ENCODE measurements at places on chromosomes 7 and 10.

DNA sequence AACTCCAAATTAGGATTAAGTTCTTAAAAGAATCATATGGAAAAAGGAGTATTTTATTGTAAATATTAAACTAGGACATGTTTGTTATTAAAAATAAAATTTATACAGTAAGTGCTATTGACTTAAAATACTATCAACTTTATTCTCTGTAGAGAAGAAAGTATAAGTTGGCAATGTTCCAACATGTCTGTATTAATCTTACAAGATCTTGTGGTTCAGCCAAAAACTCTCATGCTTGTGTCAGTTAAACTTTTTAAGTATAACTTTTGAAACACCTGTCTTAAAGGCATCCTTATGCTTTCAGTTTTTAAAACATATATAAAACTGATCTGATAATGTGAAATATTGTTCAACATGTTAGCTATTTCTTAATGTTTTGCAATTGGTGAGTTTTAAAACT is 160.7 kb downstream of the ZEB1 start:
- no peak for DNase-seq

DNA sequence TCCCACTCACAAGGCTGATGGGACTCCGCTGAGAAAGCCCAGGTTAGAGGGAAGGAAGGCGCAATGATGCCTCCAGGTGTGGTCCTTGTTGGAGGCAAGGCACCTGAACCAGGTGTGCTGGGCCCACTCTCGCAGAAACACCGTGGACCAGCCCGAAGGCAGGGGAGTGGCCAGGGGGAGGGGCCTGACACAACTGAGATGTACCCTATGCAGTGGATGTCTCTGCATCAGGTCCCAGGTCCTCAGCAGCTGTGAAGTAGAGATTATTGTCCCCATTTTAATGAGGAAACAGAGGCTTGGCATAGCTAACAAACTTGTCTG is 32.0 kb downstream of the GBX1 start:
- DNase-seq = no peak

GRCh38 chr7:52639981-52640380 is 395.5 kb upstream of the POM121L12 start:
- DNase-seq = no peak

DNA sequence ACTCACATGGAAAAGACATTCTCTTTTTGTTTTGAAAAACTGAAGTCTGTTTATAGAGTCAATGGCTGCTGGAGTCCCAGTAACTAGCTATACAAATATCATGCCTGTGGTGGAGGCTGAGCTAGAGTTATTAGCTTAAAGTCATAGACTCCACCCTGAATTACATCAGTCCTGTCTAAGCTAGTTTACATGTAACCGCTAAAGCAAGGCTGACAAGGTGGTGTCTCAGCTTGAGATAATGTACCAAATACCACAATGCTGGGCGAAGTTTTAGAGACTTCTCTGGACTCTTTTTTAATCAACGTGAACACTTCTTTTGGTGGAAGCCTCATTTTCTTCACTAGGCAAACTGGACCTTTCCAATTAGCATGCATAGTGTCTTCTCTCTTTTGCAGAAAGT is 219.4 kb downstream of the ANK3 start:
- DNase-seq = no peak

- DNase-seq = no peak
Measured at GRCh38 chr7:122485856-122486255, 181.3 kb upstream of the FEZF1 start.

DNA sequence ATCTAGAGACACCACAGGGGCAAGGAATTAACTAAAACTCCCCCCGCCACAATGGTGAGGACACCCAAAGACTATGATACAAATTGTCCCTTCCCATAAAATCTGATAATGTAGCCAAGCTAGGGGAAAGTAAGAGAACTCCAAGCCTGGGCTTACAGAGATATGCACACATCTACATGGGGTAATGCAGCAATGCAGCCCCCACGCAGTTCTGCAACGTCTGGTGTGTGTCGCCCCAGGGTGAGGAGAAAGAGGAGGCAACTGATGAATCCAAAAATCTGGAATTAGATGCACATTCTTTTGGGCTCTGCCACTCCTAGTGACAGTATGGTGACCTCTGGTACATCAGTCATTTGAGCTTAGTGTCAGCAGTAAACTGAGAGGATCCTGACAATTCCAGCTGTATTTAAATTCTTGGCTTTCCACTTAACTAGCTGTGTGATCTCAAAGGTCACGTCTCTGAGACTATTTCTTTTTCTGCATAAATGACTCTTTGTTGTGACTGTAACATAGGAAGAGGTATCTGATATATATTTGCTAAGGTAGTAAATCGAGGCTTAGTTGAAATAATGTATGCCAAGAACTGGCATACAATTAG is 51.5 kb downstream of the PIP4K2A start:
- DNase-seq = no peak

- DNase-seq = no peak
Measured at GRCh38 chr10:119947300-119947699, 54.8 kb downstream of the SEC23IP start.

- DNase-seq = no peak
Measured at GRCh38 chr10:14586901-14587300, 187.8 kb downstream of the FAM107B start.

GRCh38 chr7:37208528-37208927 is 240.1 kb downstream of the ELMO1 start:
- peak; percentile 22 for DNase-seq

- no peak for DNase-seq
Measured at GRCh38 chr10:48431871-48432270, 125.4 kb downstream of the MAPK8 start.

GRCh38 chr7:111137296-111138192 is 46.6 kb downstream of the LRRN3 start:
- DNase-seq = peak; percentile 63

DNA sequence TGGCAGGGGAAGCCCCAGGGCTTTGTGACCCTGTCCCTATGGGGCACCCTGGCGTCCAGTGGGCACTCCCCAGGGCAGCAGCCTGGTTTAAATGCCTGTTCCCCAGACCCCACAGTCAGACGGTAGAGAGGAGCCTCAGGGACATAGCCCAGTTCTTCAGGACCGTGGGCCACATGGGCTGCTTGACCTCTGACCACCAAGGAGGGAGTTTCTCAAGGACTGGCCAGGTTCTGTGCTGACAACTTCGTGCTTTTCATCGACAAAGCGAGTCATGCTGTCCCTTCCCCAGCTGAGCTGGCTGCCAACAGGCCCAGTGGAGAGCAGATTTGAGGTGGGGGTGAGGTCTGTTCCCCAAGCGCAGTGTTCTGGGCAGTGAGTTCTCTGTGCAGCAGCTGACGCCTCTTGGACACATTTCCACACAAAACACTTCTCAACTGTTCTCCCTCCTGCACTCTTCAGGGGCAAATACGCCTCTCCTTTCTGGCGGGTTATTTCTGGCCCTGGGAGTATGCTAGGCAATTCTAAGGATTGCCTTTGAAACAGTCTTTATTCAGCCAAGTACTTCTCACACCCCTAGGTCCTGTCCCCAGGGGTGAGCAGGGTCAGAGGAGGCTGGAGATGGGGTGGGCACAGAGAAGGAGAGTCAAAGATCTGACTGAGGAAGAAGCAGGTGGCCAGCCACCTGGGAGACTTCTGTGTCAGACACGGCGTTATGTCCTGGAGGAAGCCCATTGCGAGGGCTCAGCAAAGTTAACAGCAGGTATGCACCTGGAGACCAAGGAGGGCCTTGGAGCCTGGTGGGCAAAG is 57.3 kb upstream of the CAMK2B start:
- peak; percentile 7 for DNase-seq

- DNase-seq = no peak
Measured at GRCh38 chr10:7151538-7151937, 259.3 kb downstream of the SFMBT2 start.

DNA sequence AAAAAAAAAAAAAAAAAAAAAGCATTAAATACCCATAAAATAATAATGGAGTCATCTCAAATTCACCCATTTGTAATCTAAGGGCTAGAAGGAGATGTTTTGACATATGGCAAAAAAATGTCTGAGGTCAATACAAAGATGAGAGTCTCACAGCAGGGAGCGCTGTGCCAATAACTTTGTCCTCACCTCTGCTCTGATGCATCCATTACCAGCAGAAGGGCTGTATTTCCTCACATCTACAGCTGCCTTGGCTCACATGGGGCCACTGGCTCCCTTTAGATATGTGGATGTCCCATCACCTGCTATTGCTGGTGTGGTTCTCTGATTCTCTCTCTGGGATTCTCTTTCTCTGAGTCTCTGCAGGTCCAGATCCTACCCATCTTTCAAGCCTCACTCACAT is 90.3 kb upstream of the FAM133B start:
- DNase-seq = no peak

DNA sequence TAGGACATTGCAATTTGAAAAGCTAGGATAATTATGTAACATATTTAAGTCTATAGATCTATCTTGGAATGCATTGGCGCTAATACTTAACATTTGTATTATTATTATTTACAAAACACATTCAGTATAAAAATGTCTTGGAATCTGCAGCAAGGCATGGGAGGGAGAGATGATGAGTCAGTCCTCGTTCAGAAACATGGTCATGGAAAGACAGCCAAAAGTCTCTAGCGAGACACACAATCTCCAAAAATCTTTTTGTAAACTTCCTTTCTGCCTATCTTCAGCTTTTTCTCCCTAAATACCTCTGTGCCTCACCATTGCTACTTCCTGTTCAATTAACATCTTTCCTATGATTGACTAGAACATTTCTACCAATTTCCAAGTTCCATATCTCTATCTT is 188.4 kb upstream of the CACNA2D1 start:
- DNase-seq = no peak

DNA sequence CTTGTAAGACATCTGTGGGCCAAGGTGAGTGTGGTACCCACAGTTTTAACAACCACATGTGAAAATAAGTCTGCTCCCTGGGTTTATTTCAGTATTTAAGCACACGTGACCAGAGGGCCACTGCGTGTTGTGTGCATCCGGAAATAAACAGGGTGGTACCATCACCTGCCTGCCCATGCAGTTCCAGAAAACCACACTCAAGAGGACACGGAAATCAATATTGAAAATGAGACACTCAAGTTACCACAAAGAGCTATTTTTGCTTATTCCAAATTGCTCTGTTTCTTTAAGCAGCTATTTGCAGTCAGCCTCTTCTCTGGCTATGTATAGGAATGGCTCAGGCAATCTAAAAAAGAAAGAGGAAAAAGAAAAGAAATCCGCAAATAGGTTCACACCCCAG is 71.8 kb upstream of the LOXL4 start:
- DNase-seq = no peak

GRCh38 chr10:110714356-110714755 is 70.2 kb downstream of the RBM20 start:
- DNase-seq = no peak

- DNase-seq = no peak
Measured at GRCh38 chr10:109887243-109887642, 36.1 kb downstream of the XPNPEP1 start.

- DNase-seq = no peak
Measured at GRCh38 chr7:17689361-17689902, 250.9 kb downstream of the SNX13 start.

GRCh38 chr10:17041626-17042520 is 87.7 kb downstream of the CUBN start:
- no peak for DNase-seq

- no peak for DNase-seq
Measured at GRCh38 chr10:85316276-85316675, 987.9 kb downstream of the CCSER2 start.

DNA sequence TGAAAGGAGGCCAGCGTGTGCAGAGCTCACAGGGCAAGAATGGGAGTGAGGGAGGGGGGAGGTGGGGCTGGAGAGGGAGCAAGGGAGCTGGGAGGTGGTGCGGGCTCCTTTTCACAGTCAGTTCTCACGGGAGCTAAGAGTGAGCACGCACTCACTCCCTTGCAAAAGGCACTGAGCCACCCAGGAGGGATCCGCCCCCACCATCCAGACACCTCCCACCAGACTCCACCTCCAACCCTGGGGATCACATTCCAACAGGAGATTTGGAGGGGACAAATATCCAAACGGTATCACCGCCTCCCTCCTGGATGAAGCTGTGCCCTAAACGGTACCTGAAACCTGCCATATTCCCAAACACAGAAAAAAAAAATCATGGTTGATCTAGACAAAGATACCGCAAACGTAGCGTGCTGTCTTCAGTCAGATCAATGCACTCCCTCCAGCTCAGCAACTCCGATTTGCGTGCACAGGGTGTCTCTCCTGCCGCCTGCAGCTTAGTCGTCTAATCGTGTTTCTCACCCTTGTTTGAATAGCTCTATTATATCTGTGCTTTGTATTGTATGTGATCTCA is 20.3 kb upstream of the PRKAG2 start:
- DNase-seq = no peak

DNA sequence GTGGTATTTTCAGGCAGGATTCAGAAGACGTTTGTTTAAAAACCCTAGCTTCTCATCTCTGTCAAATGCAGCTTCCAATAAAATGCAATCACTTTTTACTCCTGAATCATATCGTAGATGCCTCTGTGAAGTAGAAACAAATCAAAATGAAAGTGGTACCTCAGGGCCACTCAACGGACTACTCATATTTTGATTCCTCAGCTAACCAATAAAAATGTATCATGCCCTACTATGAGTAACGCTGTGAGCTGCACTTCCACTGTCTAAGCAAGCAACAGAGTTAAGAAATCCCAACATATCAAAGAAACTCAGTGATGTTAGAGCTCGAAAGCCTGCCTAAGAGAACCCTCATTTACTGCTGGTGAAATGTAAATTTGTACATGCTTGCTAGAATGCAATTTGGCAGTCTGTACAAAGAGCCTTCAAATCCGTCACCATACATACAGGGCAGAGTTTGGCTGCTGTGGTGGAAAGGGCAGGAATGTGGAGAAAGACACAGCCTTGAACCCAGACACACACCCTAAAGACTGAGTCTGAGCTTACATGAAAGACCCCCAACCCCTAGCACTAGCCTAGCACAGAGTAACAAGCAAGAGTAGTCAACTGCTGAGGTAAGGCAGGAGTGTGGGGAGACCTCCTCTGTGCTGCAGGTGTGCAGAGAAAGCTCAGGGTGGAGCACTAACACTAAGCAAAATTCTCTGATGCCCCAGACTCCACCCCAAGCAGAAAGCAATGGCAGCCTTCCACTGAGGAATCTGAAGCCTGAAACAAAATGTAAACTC is 151.5 kb downstream of the ANK3 start:
- DNase-seq = peak; percentile 16

GRCh38 chr7:72467237-72467636 is 55.1 kb upstream of the CALN1 start:
- DNase-seq = no peak

- DNase-seq = no peak
Measured at GRCh38 chr7:8291397-8292141, 29.6 kb upstream of the ICA1 start.

- no peak for DNase-seq
Measured at GRCh38 chr10:102327002-102327401, 68.5 kb upstream of the NFKB2 start.

DNA sequence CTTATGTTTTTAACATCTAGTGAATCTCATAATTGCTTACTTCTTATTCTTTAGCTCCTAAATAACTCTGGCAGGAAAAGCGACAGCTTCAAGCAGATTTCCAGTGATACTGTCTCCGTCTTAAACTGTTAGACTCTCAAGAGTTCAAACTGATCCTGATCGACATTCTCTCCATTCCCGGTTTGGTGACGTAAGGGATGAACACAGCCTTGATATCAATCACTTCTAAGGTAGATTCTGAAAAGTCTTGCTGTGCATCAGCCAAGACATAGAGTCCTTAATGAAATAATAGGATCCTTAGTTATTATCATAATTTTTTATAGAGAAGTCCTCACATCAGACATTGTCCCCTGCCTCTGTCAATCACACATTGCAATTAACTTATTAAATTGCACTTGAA is 534.6 kb downstream of the TFEC start:
- DNase-seq = no peak
